ENCODE measurements at places on chromosomes 4 and X.

DNA sequence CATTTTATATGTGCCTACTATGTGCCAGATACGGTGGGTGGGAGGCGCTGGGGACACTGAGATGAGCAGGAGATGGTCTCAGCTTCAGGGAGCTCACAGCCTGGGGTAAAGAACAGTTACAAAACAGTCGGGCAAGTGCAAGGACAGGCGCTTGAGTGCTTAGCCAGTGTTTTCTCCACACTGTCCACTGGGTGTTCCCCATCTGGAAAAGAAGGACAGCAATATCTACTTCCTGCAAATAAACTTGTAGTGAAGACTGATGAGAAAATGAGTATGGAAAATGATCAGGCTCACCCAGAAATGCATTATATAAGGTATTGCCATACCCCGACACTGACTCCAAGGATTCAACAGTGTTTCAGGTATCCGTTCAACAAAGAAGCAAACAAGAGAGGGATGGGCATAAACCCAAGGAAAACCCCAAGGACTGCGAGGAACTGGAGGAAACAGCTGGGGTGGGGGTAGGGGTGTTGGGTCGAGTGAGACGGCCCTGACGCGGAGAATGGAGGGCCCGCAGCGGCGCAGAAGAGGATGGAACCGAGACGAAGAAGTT is 835 bp downstream of the TMEM185A start:
- no peak for DNase-seq

GRCh38 chrX:1336331-1336943 is at the start of gene IL3RA:
Gene IL3RA, plus strand, starts transcription at chrX:1336785. Its CDS starts 4,981 bp downstream, at chrX:1341766.
- DNase-seq = no peak

DNA sequence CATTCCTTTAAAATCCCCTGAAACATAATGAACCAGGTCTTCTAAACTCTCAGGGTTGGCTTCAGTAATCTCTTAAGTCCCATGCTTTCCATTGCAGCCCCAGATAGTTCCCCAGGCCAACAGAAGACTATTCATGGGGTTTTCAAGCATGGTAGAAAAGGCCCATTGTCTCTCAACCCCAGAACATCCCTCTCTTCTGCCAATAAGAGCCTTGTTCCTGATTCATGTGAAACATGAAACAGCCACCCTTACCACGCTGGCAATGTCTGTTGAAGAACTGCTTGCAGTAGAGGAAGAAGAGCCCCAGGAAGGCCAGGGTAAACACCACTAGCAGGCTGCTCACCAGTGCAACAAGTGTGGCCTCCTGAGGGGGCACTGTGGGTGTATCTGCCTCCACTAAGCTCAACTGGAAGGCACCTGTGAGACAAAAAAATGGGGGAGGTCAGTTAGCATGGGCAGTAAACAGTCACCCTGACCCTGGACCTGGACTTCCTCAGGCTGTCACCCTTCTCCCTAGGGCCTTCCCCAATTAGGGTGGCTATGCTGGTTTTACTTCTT is 36.4 kb downstream of the EDA2R start:
- DNase-seq = no peak

GRCh38 chr4:57146444-57146843 is 36.3 kb upstream of the IGFBP7 start:
- no peak for DNase-seq

GRCh38 chr4:150297861-150298474 is 219.7 kb downstream of the DCLK2 start:
- DNase-seq = no peak

GRCh38 chr4:1792832-1793495 is at the start of gene FGFR3:
Gene FGFR3, plus strand, starts transcription at chr4:1793293. Its CDS starts 642 bp downstream, at chr4:1793935.
- peak; percentile 19 for DNase-seq

DNA sequence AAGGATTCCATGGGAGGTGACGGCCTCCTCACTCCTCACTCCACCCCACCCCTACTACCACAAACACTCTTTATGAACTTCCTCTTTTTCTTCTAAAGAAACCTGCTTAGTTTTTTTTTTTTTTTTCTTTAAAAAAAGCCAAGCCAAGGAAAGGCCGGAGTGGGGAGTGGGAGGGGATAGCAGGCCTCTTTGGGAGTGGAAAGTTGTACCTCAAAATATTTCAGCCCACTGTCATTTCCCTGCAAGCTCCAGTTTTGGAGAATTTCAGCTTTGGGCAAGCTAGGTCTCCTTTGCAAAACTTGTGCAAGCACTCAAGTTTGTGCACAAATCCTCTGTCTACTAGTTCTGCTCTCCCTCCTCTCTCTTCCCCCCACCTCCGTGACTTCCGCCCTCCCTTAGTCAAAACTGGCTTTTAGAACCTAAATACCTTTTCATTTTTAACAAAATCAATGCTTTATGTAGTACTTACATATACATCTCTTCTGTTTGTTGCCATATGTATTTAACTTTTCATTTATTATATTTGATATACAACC is 512 bp upstream of the ANTXR2 start:
- DNase-seq = no peak

- DNase-seq = no peak
These were observed 1.0 kb downstream of the PGRMC2 start for GRCh38 chr4:128286474-128287058.

- DNase-seq = no peak
These were observed 9.4 kb downstream of the TMEM187 start for GRCh38 chrX:153981771-153982533.

GRCh38 chr4:48121180-48121579 is 12.9 kb downstream of the TXK start:
- no peak for DNase-seq

DNA sequence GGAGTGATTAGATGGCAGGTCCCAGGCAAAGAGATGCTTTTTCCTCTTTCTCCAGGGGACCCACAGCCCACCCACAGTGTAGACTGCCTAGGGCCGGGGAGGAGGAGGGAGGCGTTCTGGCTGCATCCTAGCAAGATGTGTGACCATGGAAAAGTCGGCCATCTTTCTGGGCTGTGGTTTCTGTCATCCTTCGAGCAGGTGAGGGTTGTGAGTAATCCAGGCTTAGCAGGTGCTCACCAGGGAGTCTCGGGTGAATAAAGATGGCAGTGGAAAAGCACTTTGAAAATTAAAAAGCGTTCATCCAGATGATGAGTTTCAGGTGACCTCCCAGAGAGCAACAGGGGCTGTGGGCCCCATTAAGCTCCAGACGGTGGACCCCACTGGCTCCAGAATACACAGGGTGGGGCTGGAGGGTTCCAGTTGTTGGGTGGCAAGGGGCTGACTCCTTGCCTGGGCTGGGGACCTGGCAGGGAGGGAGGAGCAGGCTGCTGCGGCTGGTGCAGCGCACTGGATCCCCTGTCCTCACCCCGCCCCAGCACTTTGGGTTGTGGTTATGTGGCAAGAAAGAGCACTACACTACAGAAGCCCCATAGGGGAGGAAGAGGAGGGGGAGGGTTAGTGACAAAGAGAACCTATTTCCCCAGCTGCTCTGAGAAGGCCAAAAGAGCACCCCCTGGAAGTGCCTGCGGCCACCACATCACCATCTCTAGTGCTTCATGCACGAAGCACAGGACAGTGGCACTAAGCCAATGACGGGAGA is 23.7 kb downstream of the ELF4 start:
- no peak for DNase-seq

GRCh38 chr4:21514022-21514694 is 434.4 kb downstream of the KCNIP4 start:
- no peak for DNase-seq

DNA sequence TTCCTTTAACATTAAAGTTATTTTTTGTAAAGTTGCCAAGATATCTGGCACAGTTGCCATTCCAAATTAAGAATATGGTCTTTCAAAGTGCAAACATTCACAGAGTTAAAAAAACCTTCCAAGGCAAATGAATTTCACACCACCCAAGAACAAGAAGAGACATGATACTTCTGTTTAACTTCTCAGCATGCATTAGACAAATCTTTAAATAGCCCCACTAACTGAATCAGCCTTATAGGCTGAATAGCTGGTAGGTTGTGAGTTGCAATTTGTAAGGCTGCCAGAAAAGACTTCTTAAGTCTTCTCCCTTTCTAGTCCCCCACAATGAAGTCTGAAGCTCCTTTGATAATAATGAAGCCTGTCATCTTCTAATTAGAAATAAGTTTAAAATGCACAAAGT is 95.6 kb downstream of the MAPK10 start:
- DNase-seq = no peak

GRCh38 chrX:97672138-97672537 is 788.4 kb downstream of the RPA4 start:
- DNase-seq = no peak

DNA sequence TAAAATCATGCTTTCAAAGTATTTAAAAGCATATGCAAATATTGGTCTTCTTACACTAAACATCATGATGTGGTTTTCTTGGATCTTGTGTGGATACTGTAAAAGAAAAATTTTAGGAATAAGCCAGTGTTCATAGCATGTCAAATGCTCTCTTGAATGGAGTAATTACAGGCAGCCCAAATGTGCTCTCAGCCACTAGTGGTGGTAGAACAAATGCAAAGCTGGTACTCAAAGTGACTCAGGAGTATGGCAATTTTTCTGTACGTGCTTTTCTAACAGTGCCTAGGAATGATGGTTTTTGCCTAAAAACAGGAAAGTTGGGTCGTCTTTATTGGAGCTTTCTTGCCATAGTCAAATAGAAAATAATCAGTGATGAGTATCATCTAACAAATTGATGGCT is 19.9 kb downstream of the PGRMC2 start:
- DNase-seq = no peak

- DNase-seq = no peak
These were observed 56.4 kb upstream of the DDIT4L start for GRCh38 chr4:100246697-100247096.

DNA sequence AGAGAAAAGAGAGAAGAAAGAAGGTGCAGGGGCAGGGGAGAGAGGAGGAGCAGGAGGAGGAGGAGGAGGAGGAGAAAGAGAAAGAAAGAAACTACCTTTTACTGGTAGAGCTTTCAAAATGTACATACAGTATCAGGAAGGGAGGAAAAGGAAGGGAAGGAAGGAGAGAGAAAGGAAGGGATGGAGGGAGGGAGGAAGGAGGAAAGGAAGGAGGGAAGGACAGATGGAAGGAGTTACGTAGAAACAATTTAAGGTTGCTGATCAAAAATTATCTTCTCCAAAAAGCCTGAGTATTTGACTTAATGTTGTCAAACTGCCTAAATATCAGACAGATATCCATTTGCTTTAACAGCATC is 13.4 kb downstream of the TBC1D9 start:
- DNase-seq = no peak

- DNase-seq = no peak
These were observed 789.0 kb downstream of the TECRL start for GRCh38 chr4:63620271-63620670.

DNA sequence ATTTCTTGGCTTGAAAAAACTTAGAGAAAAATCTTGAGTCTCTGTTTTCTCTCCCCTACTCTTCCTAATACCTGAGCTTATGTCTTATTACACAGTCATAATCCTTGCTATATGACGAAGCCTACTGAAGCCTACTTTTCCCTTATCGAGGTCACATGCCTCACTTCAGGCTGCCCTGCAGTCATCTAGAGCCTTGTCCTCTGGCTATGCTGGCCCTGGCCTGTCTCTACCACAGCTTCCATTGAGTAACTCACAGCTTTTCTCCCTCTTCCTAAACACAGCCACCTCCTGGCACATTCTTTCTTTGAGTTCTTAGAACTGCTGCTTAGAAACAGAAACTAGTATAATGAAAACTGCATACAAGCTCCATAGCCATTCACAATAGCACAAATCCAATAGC is 1698.3 kb downstream of the STIM2 start:
- no peak for DNase-seq

DNA sequence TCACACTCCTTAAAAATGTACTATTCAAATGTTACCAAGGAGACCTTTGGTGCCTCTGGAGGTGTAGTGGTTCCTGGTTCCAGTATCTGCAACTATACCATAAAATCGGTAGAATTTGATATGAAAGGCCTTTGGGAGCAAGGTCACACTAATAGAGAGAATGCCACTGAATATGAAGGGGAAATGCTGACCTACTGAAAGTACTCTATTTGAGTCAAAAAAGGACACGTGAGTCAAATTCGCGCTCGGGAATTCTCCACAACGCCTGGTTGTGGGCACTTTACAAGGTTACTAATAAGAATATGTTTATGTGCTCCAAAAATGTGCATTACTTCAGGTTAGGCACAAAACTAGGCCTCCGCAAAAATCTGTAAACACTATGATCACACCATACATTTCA is 39.5 kb upstream of the RELL1 start:
- DNase-seq = no peak

DNA sequence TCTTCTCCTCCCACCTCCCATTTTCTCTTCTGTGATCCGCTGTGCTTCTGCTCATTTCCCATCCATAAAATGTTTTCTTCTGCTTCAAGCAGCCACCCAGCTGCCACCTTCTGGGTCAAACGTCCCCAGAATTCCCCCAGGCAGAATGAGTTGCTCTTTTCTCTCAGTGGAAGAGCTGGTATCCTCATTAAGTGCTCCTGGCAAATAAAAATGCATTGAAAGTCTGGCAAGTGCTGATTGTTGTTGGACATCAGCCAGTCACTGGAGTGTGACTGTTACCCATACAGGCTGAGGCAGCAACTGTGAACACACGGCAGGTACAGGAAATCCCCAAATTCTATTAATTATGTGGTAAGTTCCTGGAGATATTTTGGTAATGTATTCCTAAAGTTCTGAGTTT is 52.6 kb downstream of the LIMCH1 start:
- no peak for DNase-seq

GRCh38 chrX:116281106-116281505 is 110.6 kb downstream of the AGTR2 start:
- no peak for DNase-seq

DNA sequence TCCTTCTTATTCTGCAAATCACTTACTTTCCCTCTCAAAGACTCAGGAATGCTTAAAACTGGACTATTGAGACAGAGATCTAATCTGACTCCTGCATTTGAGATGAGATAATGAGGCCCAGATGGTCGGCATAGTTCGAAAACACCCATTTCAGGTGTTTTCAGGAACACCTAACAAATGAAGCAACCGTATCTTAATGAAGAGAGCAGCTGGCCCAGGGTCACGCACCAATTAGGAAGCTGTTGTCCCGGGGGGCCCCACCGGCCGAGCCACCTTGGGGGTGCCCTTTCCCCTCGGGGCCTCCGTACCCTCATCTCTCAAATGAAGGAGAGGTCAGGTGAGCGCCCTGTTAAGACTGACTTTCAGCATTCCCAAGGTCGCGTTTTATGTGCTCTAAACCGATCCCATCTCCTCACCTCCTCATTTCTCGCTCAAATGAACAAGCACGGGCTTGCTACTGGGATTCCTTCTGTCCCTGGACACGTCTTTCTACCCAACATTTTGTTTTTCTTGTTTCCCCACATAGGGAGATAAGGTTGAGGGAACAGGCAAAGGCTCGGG is 824 bp downstream of the LRPAP1 start:
- no peak for DNase-seq

- DNase-seq = no peak
These were observed 302 bp downstream of the NHS start for GRCh38 chrX:17375367-17375636.

All from stimulated activated CD8-positive, alpha-beta memory T cell treated with anti-CD3 and anti-CD28 coated beads, Interleukin-15, amount 100 ng/mL, for 24 hours (primary cell).